Activated T-cell treated with anti-CD3 and anti-CD28 coated beads, Interleukin-2, amount 50 U/mL, for 72 hours (primary cell): ENCODE measurements at places on chromosomes 3 and 15.

GRCh38 chr3:133962849-133963248 lies 66.9 kb downstream of the SLCO2A1 start:
- DNase-seq = no peak

- peak; percentile 81 for DNase-seq
Measured at GRCh38 chr15:80710635-80711554, 15.8 kb downstream of the ABHD17C start.

- DNase-seq = no peak
Measured at GRCh38 chr3:135199137-135199536, 404.1 kb downstream of the EPHB1 start.

DNA sequence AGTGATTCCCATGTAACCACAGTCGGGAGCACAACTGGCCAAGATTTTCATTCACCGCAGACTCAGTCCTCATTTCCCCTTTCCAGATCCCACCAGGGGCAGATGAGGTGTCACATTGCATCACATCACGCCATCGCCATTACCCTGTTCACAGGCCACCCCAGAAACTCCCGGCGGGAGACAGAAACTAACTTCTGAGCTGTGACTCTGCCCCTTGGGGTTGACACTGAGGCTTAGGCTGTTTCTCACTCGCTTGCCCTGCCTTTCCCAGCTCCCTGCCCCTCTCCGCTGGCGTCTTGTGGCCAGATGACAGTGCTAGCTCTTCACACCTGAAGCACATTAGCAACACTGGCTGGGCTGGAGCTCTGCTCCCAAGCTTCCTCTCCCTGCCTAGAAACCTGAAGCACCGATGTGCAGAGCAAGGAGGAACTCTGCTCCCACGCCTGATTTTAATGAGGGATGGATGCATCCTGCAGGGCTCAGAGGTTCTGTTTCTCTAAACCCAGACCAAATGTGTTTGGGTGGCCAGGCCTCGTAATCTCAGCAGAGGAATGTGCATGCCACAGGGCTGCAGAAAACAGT lies 88.8 kb upstream of the CTDSPL start:
- DNase-seq = no peak

GRCh38 chr3:134074001-134074789 lies 44.5 kb upstream of the SLCO2A1 start:
- no peak for DNase-seq

- no peak for DNase-seq
Measured at GRCh38 chr15:43278869-43279268, 12.1 kb upstream of the TGM5 start.

GRCh38 chr3:8279476-8279875 lies 222.1 kb upstream of the LMCD1 start:
- no peak for DNase-seq

DNA sequence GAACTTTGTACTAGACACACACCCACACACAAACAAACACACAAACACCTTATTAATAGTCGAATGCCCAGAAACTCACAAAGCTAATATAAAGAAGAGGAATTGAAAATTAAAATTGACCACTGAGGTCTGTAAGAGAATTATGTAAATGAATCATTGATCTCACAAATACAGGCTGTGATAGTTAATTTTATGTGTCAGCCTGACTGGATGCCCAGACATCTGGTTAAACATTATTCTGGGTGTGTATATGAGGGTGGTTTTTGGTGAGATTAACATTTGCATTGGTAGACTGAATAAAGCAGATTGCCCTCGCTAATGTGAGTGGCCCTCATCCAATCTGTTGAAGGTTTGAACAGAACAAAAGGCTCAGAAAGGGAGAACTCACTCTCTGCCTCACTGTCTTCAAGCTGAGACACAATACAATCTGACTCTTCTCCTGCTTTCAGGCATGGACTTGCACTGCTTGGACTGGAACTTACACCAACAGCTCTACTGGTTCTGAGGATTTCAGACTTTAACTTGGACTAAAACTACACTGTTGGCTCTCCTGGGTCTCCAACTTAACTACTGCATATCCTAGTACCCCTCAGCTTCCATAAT lies 199.4 kb upstream of the TTC14 start:
- DNase-seq = no peak

- DNase-seq = no peak
Measured at GRCh38 chr15:93646193-93646592, 557.2 kb upstream of the RGMA start.

DNA sequence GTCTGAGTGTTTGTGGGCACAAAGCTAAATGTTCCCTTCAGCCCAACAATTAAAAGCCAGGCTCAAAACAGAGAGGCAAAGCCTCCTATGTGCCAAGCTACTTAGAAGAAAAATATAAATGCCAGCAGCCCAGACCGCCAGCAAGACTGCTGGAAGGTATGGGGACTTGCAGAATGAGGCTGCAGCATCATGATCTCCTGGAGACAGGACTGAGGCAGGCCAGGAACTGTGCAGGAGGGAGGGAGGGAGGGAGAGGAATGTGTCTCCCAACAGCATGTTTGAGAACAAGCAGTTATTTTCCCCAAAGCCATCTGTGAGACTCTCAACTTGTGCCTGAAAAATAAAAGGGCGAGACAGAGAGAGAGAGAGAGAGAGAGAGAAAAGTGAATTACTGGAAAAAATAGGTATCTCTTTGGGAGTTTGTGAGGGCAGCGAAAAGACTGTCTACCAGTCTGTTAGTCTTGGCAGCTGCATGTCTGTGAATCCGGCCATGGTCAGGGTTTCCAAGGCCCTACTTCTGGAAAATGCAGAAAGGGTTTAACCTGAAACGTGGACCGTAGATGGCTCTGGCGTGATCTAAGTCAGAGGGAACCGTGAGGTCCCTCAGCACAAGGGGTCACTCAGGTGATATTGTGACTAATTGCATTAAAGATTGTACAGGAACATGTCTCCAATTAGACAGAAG lies 139.7 kb upstream of the COL8A1 start:
- DNase-seq = no peak

DNA sequence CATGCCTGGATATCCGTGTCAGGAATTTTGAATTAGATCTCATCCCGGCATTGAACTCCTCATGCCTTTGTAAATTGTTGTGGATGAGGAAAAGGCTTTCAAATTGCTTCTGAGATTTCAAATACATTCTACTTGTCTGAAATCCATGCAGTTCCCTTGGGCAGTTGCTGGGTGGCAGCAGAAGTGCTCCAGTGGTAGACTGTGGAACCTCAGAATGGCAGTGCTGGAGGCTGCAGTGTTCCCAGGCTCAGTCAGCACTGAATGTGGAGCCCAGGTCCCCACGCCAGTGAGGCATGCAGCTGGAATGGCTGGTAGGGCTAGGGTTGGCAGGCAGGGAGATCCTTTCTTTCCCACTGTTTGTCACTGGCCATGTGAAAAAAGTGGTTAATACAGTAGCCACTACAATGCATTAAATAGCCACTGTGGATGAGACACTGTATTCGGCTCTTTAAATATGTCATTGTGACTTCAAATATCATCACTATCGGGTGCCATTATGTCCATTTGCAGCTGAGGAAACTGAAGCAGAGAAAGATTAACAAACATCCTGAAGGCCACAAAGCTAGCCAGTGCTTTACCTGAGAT lies 98.6 kb downstream of the TPRG1 start:
- peak; percentile 39 for DNase-seq

DNA sequence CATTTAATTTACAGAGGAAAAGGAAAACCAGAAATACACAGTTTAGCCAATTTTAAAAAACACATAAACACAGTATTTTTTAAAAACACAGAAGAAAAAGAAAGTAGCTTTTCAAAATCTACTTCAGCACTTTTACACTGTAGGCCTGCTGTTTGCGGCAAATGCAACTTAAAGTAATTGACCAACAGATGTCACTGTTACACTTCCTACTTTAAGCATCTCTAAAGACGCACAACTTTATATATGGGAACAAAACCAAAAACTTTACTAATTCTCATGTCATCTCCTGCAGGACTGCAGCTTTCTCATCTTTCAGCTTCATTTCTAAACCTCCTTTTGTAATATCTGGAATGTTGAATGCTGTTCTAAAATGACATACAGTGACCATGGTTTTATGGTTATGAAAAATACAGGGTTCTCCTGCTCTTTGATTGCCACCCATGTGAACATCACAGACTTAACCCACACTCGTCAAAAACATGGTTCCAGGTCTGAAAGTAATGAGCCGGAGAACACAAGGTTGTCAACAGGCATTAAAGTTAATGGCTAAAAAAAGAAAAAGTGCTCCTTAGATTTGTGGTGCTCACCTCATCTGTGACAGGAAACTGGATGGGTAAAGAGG lies 107.9 kb downstream of the FMN1 start:
- no peak for DNase-seq

DNA sequence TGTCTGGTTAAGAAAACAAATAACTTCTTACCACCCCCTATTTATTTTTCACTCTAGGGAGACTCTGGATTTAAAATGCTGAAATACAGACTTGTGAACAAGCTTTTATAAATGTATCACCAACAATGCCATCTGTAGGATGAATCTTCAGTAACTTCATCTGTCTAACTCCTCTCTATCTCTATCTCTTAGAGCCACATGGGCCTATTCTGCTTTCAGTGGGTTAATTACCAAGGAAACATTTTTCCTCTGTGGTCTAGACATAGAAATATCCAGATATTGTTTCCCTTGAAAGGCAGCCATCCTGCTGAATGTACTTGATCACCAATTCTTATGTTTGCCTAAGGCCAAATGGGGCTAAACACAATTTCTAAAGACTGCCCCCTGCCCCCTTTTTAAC lies 167.6 kb upstream of the COL8A1 start:
- DNase-seq = no peak

- no peak for DNase-seq
Measured at GRCh38 chr3:49422379-49423248, at the start of gene AMT. AMT (minus strand) TSS chr3:49422473; CDS start chr3:49422450, 23 bp downstream.

- no peak for DNase-seq
Measured at GRCh38 chr3:56969851-56970250, 90.6 kb upstream of the SPATA12 start.

DNA sequence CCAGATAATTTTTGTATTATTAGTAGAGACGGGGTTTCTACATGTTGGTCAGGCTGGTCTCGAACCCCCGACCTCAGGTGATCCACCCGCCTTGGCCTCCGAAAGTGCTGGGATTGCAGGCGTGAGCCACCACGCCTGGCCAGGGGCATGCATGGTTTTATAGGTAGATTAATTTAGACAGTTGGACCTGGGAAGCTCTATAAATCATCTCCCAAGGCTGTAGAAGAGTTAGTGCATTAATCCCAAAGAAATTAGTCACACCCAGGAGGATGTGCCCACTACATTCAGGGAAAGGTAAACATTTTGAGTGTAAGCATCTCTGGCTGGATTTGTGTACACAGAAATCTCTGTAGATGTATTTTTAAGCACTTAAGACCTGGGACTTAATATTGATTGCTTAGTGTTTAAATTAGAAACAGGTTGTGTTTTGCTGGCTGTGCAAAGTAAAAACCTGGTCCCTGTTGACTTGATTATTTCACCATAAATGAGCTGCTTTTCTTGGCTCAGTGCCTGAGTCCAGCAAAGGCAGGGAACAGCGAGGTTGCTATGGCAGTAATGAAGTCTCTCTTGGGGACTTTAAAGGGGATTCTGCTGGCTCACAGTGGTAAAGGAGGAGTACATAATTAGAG lies 19.2 kb downstream of the EXOSC7 start:
- no peak for DNase-seq

DNA sequence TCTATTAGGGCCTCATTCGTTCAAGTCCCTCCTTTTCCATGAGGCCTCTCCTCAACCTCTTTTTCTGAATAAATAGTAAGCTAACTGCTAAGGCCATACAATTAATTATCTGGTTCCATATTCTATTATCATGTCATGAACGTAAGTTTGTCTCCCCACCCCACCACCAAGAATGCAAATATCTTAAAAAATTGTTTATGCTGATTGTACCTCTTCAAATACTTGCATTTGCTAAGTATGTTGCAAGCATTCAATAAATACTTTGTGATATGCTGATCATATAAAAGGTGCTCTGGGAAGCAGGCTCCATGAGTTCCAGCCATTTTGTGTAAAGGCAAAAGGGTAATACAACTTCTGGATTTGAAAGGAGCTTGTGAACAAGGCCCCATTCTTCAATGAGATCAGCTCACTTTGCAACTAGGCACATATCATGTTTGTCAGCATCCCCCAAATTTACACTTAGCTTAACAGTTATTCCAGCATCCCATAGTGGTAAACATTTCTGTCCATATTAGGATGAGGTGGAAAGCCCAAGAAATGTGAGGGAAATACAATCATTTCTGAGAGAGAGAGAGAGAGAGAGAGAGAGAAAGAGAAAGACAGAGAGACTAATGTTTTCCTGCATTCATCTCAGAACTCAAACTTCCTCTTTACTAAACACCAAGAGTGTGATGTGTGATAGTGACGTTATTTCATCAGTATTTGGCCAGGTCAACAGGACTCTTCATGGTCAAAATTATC lies 33.2 kb downstream of the SLC12A8 start:
- DNase-seq = no peak

DNA sequence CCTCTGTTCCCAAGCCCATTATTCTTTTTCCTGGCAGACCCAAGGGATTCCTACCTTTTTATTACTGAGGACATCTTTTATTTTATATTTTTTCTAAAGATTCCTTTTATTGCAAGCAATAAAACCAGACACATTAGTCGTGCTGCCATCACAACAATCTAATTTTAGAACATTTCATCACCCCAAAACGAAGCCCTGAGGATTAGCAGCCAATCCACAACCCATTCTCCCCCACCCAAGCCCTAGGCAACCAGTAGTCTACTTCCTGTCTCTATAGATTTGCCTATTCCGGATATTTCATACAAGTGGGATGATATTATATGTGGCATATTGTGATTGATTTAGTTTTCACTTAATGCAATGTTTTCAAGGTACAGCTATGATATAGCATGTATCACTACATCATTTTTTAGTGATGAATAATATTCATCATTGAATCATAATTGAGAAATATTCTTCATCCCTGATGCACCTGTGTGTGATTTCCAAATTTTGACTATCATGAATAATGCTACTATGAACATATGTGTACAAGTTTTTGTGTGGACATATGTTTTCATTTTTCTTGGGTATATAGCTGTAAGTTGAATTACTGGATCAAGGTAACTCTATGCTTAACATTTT lies 65.7 kb downstream of the IL1RAP start:
- no peak for DNase-seq

GRCh38 chr15:38010395-38010794 lies 76.0 kb downstream of the TMCO5A start:
- no peak for DNase-seq

GRCh38 chr15:27065151-27065550 lies 94.2 kb downstream of the GABRG3 start:
- DNase-seq = no peak

DNA sequence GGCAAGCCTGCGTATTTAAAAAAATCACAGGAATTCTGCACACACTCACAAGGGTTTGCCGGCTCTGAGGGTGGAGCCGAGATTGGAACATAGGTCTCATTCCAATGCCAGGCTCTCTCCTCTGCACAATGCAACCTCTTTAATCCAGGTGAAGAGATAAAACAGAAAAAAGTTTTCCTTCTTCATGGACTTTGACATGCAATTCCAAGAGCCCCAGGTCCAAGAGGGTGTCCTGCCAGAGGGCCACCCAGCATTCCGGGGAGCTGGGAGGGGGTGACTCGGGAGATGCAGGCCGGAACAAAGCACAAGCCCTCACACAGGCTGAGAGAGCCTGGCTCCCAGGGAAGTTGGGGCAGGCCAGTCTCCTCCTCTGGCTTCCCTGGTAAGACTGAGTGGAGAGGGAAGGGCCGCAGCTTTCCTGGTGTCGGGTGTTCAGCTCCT lies 6.7 kb upstream of the SLC12A8 start:
- DNase-seq = no peak
